ENCODE measurements at places on chromosomes 7 and 10.
A peak's percentile ranks its signal among the peaks of the same experiment; 100 is the strongest.

- DNase-seq = no peak
Observed at GRCh38 chr7:108818742-108819141, 249.1 kb downstream of the DNAJB9 start.

DNA sequence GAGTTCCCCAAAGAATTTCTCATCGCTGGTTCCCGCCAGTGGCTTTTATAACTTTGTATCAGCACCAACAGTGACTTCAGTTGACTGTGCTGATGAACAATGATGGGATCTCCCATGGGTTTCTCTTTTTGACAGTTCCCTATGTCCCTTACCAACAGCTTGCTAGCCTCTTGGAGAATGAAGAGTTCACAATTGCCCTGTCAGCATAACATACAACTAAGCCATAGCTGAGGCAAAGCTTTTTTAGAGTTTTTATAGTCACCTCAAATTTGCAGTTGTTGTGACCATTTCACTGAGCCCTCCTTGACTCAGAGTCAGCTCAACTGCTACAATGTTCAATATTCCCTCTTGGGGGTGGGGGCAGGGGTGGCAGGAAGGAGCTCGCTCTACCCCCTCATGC lies 179.8 kb downstream of the TFEC start:
- no peak for DNase-seq

- DNase-seq = no peak
Observed at GRCh38 chr10:131079314-131079713, 232.2 kb downstream of the TCERG1L start.

GRCh38 chr7:148911626-148912025 lies 27.5 kb upstream of the EZH2 start:
- DNase-seq = no peak

DNA sequence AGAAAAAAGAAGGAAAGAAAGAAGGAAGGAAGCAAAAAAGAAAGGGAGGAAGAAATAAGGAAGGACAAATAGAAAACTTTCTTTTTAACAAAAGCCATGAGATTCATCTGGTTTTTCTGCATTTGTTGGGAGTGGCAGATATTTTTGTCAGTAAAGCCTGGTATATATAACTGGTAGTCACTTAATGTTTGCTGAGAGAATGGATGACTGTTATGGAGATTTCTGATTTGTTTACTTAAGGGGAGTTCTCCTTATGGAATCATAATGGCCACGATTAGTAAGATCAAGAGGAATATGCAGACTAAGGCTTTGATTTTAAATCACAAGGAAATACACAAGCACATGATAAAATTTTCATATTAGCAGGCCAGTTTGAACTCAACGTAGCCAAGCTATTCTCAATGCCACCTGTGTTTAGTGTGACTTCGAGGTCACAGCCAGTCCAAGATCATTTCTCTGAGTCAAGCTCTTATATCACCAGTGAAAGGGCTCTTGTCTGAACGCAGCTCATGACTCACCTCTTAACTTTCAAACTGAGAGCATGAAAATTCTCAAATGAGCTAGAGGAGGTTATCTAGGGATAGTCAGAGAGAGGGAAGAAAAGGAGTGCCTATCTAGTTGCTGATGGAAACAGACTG lies 445.1 kb upstream of the ZMIZ1 start:
- DNase-seq = peak; percentile 56

GRCh38 chr7:37915438-37915837 lies 1.2 kb downstream of the SFRP4 start:
- no peak for DNase-seq

GRCh38 chr7:24728503-24729364 lies 28.5 kb downstream of the GSDME start:
- DNase-seq = no peak

DNA sequence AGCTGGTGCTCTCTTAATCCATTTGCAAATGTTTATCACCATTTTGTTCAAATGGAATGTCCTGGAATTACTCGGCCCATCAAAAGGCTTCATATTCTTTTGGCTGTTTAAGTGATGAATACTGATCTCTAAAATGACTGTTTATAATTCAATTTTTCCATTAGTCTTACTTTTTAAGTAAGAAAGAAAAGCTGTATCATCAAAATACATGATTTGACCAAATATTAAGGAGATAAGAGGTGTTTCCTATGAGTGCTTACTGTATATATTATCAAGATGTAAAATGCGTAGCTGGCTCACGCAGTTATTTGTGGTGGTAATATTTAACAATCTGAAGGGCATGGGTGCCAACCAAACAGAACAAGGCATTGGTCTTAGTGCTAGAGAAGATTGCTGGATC lies 51.2 kb downstream of the OTUD1 start:
- no peak for DNase-seq

DNA sequence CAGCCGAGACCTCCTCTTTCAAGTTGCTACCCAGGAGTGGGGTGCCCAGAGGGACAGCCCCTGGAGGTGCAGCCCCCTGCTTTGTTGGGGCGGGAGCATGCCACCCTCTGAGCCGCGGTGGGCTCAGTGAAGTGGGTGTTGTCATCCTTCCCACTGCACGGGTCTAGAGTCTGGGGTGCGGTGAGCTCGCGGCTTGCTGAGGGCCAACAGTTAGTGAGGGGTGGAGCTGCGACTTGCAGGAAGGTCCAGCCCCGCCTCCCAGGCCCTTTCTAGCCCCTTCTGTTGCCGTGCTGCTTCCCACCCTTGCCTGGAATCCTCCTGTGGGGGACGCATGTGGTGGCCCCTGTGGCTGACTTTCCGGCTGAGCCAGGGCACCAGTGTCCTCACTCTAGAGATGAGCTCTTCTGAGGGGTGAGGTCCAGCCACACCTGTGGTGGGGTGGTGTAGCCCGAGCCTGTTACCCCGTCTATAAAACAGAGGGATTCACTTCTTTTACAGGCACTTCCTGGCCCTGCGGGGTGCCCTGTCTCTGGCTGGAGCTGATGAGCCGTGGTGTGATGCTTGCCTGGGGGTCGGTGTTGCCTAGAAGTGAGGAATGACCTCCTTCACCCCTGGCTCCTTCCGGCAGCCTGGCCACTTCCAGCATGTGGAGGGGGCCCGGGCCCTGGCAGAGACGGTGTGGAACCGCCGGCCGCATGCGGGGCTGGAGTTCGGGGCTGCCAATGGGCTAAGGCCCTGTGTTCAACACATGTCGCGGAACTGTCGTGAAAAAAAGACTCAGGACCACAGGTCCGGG lies 127.9 kb downstream of the FAM53B start:
- no peak for DNase-seq

DNA sequence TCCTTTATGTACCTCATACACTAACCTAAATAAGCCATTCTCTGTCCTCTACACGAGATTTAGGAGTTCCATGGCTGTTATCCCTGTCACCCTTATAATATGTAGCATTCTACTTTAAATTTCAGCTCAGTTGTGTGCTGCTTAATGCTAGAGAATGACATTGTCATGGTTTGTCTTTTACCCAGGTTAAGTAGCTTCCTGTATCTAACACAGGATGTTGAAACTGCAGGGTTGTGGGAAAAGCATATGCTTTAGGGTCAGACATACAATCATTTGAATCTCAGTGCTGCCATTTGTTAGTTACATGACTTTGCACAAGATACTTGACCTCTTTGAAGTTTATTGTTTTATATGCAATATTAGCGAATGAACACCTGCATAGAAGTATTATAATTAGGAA lies 235.1 kb upstream of the CACNA2D1 start:
- DNase-seq = no peak

- peak; percentile 91 for DNase-seq
Observed at GRCh38 chr7:134593530-134594392, 44.9 kb downstream of the AKR1B15 start.

All from fibroblast of skin of scalp (primary cell).